ENCODE measurements at places on chromosomes 16 and 17. TPM values are rescaled to one million over a fixed set of nuclear protein-coding genes. Genes with fewer than 3 reads are reported as not detected.

- H3K27ac ChIP-seq, result no peak overlapping the region
- no peak overlapping the region for H3K4me3 ChIP-seq
- H3K27me3 ChIP-seq, result no peaks in the 10 kb centered on the region
- no peaks in the 10 kb centered on the region for H3K4me1 ChIP-seq
- peak; percentile 80 for DNase-seq
Measured at GRCh38 chr17:17141860-17142552, 64.1 kb downstream of the PLD6 start.

ARHGDIG gene
- total RNA-seq, result 5.9 TPM

DNA sequence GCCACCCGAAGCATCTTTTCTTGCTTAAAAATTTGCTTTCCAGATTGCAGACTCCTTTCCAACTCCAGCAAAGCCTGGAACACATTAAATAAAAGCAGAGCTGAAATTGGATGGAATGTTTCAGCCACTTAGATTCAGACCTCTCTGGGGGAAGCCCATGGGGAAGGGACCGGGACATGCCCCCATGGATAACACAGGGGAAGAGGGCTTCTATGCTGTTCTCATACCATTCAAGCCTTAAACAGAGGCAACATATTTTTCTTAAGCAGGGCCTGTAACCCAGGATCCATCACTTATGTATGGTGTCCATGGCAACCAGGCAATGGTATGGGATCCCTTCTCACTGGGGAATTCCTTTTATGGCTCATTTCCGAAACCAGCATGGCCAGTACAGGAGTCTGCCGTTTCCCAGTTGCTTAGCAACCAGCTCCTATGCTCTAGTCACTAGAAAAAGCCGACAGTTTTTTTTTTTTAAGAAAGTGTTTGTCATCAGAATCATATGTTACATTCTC is 62.0 kb upstream of the MARCHF10 start:
- DNase-seq, result peak; percentile 82
- H3K36me3 ChIP-seq, result no peaks in the 10 kb centered on the region
- H3K27ac ChIP-seq, result no peak overlapping the region
- no peak overlapping the region for H3K4me3 ChIP-seq
- no peaks in the 10 kb centered on the region for H3K27me3 ChIP-seq

GRCh38 chr16:75225678-75226515 is 7.1 kb downstream of the CTRB1 start:
- no peak overlapping the region for H3K4me3 ChIP-seq
- no peak overlapping the region for H3K27ac ChIP-seq
- peaks cover 22% of the 10 kb centered on the region for H3K36me3 ChIP-seq
- peak; percentile 29 for DNase-seq
- no peaks in the 10 kb centered on the region for H3K4me1 ChIP-seq

ZG16 gene
- not detected for total RNA-seq

DNA sequence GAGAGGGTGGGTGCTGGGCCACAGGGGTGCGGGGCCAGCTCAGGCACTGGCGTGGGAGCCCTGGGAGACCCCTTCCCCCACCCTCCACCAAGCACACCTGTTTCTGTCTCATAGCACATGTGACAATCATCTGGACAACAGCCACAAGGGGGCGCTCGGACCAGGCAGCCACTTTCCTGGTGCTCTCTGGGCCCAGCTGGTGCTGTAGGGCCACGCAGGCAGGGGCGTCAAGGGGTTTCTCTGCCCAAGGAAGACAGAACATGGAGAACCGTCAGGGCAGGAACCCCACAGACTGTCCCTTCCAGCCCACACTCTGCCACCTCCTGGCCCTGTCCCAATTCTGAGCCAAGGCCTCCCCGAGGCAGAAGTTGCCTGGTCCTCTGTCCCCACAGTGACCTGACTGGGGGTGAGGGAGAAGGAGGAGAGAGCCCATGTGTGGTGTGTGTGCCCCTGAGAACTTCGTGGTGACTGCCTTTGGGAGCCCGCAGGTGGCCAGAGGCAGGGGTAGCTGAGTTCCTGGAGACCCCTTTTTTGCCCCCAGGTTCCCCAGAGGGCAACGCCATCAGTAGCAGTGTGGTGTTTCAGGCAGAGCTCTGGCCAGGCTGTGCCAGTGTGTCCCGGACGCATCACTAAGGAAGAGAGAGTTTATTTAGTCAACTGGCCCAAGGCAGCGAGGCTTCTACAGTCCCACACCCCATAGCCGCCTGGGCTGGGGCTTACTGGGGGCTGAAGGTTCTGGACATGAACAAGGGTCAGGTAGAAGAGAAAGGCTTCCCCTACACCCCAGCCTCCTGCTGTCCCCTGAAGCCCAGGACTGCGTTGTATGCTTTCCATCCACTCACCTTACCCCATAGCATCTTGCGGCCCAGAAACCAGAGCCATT is 3.1 kb upstream of the SETD6 start:
- H3K4me1 ChIP-seq, result 0 out of 2 replicates have a peak, but pooled peaks cover 3% of the 10 kb centered on the region
- H3K27me3 ChIP-seq, result no peaks in the 10 kb centered on the region
- no peak overlapping the region for H3K27ac ChIP-seq
- H3K4me3 ChIP-seq, result no peak overlapping the region
- peaks cover 15% of the 10 kb centered on the region for H3K36me3 ChIP-seq

TP53TG3F gene
- total RNA-seq, result not detected

SYCE1L gene
- total RNA-seq, result 11.5 TPM

- H3K36me3 ChIP-seq, result no peaks in the 10 kb centered on the region
- H3K27ac ChIP-seq, result no peak overlapping the region
- no peak for DNase-seq
- no peaks in the 10 kb centered on the region for H3K27me3 ChIP-seq
- H3K4me1 ChIP-seq, result no peaks in the 10 kb centered on the region
- no peak overlapping the region for H3K4me3 ChIP-seq
Measured at GRCh38 chr17:30413109-30413508, 34.4 kb downstream of the CPD start.

GRCh38 chr17:81252326-81252986 is 13.3 kb downstream of the NDUFAF8 start:
- H3K36me3 ChIP-seq, result peaks cover 11% of the 10 kb centered on the region
- peak overlapping the region; percentile 53 for H3K4me3 ChIP-seq
- no peak for DNase-seq
- H3K27me3 ChIP-seq, result no peaks in the 10 kb centered on the region

GRCh38 chr16:22321340-22322001 is 24.3 kb downstream of the POLR3E start:
- peak; percentile 75 for DNase-seq
- H3K27ac ChIP-seq, result no peak overlapping the region
- H3K4me3 ChIP-seq, result no peak overlapping the region

GRCh38 chr17:16406742-16407674 is 8.4 kb upstream of the TRPV2 start:
- DNase-seq, result peak; percentile 96
- H3K4me1 ChIP-seq, result no peaks in the 10 kb centered on the region
- peak overlapping the region; percentile 81 for H3K4me3 ChIP-seq
- no peak overlapping the region for H3K27ac ChIP-seq
- no peaks in the 10 kb centered on the region for H3K27me3 ChIP-seq

PFAS gene
- total RNA-seq, result 228 TPM

DNA sequence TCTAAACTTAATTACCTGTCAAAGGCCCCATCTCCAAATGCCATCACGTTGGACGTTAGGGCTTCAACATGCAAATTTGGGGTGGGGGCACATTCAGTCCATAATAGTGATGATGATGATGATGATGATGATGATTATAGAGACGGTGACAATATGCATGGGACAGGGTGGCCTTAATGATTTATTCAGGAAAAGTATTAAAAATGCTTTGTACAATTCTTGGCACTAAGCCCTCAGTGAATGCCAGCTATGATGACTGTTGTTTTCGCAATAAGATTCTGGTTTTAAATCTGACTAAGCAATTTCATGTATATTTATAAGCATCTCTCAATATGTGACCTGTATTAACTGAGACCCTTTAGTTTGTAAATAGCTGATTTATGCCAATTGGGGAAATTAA is 106.3 kb downstream of the C16orf95 start:
- H3K4me1 ChIP-seq, result no peaks in the 10 kb centered on the region
- no peak overlapping the region for H3K27ac ChIP-seq
- DNase-seq, result no peak
- H3K36me3 ChIP-seq, result no peaks in the 10 kb centered on the region

DNA sequence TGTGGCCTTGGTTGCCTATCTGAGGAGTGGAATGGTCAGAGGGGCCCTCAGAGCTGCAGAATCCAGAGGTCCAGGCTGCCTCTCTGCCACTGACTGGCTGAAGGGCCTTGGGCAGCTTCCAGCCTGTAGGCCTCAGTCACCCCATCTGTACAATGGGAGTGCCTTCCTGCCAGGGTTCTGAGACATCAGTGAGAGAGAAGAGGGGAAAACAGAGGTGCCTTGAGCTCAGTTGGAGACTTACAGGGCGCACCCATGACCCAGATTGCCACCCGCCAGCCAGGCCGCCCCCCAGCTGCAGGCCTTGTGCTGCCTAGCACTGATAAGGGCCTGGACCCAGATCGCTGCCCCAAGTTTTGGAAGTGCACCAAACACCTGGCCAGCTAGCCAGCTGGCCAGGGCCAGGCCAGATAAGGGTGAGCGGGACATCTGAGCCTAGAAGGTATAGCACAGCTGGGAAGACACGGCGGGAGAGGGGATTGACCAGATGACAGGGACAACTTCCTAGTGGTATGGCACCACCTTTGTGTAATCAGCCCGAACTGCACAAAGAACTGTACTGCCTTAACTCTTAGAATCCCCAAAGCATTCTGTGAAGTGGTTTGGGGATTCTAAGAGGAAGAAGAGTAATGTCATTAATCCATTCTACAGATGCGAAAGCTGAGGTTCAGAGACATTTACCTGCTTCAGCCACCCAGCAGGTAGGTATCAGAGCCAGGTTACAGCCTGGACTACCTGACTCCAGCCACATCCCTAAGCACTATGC is 1.4 kb downstream of the SLC4A1 start:
- H3K27me3 ChIP-seq, result no peaks in the 10 kb centered on the region
- no peak overlapping the region for H3K4me3 ChIP-seq
- no peaks in the 10 kb centered on the region for H3K4me1 ChIP-seq
- no peak overlapping the region for H3K27ac ChIP-seq
- no peaks in the 10 kb centered on the region for H3K36me3 ChIP-seq
- no peak for DNase-seq

ATF7IP2 gene
- 21.5 TPM for total RNA-seq

TSPOAP1 gene
- 19.0 TPM for total RNA-seq

DNA sequence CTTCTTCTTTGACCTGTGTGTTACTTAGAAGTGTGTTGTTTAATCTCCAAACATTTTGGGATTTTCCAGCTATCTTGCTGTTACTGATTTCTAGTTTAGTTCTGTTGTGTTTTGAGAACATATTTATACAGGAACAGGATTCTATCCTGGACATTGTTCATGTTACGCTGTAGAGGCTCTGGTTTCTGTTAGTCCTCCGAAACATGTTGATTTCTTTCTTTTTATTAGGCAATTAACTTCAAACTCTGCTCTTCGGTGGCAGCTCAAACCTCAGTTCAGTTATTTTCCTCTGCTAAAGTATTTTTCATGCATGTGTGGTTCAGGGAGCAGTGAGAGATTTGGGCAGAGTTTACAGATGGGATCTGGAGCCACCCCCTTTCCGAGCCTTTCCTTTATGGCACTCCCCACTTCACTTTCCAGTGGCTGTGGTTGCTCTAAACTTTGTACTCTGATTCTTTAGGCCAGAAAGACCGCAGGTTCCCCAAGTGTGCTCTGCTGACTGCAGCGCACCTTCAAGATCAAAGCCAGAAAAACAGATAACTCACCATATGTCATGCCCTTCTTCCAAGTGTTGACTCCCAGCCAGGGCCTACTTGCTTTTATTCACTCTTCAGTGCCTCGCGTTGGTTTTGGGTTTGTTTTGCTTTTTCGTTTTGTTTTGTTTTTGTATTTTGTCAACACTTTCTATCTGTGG is 77.6 kb upstream of the KSR1 start:
- H3K4me1 ChIP-seq, result no peaks in the 10 kb centered on the region
- no peak overlapping the region for H3K27ac ChIP-seq
- H3K27me3 ChIP-seq, result no peaks in the 10 kb centered on the region
- no peak for DNase-seq
- H3K36me3 ChIP-seq, result peaks cover 8% of the 10 kb centered on the region
- no peak overlapping the region for H3K4me3 ChIP-seq

CIITA gene
- not detected for total RNA-seq

- no peak overlapping the region for H3K4me3 ChIP-seq
- peaks cover 19% of the 10 kb centered on the region for H3K36me3 ChIP-seq
- H3K27ac ChIP-seq, result no peak overlapping the region
- DNase-seq, result no peak
- H3K27me3 ChIP-seq, result no peaks in the 10 kb centered on the region
Measured at GRCh38 chr17:67672592-67673335, 45.0 kb upstream of the NOL11 start.

DNA sequence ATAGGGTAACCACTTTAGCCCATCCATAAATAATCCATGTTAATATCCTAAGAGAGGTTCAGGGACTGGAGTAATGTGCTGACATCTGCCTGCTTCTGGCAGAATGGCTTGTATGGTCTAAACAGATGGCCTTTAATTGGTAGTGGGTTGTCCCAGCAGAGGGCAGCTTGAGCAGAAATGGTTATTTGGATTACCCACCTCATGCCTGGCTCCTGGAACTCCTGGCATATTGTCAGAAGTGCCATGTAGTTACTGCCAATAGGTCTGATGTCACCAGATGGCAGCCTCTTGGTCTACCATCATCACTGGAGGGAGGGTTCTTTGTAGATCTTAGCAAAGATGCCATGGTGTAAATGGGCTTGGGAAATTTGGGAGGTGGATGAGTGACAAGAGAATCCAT is 157.5 kb upstream of the SOX9 start:
- H3K27me3 ChIP-seq, result no peaks in the 10 kb centered on the region
- DNase-seq, result no peak
- no peaks in the 10 kb centered on the region for H3K36me3 ChIP-seq
- H3K27ac ChIP-seq, result no peak overlapping the region

DNA sequence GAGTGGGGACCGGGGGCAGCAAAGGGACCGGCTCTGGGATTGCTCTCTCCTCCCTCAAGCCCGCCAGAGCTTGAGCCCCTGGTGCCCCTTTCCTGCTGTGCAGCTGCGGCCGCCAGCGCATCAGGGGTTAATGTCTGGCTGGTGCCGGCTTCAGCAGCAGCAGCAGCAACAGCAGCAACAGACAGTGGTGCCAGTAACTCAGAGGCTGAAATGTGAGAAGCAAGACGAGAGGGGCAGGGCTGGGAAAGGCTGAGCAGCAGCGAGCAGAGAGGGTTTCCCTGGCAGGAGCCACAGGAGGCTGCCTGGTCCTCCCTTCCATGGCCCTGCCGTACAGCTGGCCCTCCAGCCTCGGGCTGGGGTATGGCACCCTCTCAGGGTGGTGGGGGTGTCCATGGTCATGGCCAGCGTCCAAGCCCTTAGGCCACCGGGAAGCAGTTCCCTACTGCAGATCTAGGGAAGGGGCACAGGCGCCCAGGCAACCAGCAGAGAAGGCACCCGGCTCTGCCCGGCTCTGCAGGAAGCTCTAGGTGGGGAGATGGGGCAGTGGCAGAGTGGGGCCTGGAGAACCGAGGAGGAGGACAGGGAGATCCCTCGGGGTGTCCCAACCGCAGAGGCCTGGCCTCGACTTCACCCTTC is 21.1 kb upstream of the TFAP4 start:
- H3K4me1 ChIP-seq, result peaks cover 5% of the 10 kb centered on the region
- no peak overlapping the region for H3K27ac ChIP-seq
- H3K4me3 ChIP-seq, result peak overlapping the region; percentile 45

DNA sequence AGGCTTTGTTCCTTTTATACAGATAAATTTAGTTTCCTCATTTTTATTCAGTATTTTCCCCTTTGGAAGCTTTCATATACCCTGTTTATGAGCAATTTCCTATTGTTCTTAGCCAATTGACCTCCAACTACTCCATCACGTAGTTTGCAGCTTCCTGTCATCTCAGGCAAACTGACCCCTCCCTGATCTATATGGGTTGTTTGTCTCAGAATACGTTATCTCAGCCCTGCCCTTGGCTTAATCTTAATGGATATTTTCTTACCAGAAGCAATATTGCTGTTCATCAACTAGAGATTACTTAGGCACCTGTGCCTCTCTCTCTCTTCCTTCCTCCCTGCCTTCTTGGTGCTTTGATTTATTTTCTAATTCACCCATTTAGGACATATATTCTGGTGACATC is 81.2 kb downstream of the ZNF18 start:
- no peak overlapping the region for H3K4me3 ChIP-seq
- no peaks in the 10 kb centered on the region for H3K27me3 ChIP-seq
- DNase-seq, result no peak
- H3K36me3 ChIP-seq, result peaks cover 7% of the 10 kb centered on the region
- H3K27ac ChIP-seq, result no peak overlapping the region
